Skeletal muscle cell (primary cell): ENCODE measurements at places on chromosomes 7 and 10.

GRCh38 chr10:29734962-29735627, 100.3 kb upstream of the SVIL start:
- no peak for DNase-seq

DNA sequence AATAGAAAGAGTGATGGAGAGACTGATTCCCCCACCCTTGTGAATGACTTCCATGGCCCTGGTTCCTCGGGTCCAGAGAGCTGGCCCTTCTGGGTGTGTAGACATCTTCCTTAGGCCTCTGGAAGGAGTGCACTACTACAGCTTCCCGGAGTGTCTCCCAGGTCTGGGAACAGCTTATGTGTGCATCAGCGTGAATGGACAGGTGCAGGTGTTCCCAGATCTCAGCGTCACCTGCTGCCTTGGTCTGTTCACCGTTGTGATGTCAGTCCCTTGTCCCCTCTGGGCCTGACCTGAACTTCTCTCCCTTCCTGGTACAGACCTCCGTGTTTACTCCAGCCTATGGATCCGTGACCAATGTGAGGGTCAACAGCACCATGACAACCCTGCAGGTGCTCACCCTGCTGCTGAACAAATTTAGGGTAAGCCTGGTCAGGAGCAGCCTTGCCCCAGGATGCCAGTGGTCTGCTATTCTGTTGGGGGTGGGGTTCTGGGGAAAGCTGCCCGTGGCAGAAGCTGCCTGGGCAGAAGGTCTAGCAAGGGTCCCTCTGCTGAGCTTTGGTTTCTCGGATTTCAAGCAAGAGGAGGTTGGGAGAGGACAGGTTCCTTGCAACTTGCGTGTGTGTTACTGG, 10.5 kb upstream of the DEPP1 start:
- DNase-seq = no peak

- peak; percentile 75 for DNase-seq
These were observed 118.6 kb downstream of the PON1 start for GRCh38 chr7:95205665-95206225.

DNA sequence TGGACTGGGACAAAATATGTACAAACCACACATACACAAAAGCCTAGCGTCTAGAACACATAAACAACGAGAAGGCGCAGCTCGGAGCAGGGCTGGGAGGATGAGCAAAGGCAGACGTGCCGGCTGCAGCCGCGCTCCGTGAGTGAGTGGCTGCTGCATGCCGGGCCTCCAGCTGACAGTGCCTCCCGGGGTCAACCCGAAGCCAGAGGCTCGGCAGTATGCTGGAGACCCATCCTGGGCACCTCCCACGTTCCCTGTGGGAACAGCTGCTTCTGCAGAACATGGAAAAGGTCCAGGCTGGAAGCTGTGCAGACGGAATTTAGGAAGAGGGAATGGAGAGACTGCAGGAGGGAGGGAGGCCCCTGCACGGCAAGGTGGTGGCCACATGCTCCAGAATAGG, 3.6 kb upstream of the GPR146 start:
- peak; percentile 45 for DNase-seq

DNA sequence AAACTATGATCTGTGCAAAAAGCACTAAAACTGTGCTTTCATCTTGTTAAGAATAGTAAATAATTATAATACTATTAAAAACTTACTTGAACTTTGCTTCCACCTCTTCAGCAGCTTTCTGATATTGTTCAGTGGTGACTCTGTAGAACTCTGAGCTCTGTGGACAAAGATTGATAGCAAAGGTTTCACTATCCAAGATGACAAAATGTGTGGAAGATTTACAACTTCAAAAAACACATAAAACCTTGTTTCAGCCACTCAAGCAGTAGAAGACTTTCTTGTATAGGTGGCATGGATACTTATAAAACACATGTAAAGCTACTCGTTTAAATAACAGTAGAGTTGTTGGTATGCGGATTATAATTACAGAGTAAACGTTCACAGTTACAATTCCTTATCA, 243.6 kb downstream of the CHCHD3 start:
- DNase-seq = no peak

GRCh38 chr10:111108441-111108840, 31.6 kb downstream of the ADRA2A start:
- no peak for DNase-seq

- no peak for DNase-seq
These were observed 136.4 kb upstream of the PRKCQ start for GRCh38 chr10:6716516-6716915.

DNA sequence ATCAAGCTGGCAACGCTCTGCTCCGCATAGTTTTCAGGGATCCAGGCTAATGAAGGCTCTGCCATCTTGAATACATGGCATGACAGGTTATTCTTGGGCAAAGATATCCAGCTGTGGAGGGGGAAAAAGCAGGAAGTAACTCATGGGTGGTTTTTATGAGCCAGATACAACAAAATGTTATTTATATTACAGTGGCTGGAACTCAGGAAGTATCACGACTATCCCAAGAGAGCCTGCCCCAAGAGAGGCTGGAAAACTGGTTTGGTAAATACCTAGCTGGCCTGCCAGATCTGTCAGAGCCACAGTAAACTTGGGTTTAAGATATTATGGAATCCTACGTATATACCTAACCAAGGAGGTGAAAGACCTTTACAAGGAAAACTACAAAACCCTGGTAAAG, 462.8 kb upstream of the ANKRD30A start:
- no peak for DNase-seq

- no peak for DNase-seq
These were observed 218.6 kb downstream of the ZNF33B start for GRCh38 chr10:42419789-42420188.

DNA sequence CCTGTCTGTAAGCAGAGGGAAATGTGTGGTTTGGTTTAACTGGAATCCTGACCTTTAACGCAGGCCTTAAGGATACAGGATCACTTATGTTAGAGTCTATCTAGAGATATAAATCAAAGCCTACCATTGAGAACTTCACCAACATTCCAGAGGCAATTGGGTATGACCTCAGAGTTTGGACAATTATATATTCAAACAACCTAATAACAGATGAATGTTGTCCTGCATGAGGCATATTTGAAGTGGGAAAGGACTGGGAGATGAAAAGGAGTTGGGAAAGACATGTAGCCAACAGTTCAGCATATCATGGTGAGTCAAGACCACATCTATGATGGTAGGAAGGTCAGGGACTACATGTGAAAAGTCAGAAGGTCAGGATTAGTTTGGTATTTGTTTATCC, 274.2 kb downstream of the DOCK4 start:
- DNase-seq = no peak

DNA sequence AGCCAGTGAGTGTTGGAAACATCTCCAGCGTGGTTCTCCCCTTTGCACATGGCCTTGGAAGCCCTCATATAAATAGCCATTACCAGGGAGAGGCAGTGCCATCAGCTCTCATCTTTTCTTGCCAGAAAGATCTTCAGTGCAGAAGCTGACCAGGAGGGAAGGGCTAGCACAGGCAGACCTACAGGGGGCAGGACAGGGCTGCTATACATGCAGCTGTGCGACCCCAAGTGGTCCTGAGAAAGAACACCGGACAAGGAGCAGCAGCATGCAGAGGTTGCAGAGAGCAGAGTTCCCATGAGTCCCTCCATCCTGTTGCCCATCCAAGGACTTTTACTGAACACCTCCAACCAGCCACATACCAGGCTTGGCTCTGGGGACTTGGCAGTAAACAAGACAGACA, 17.1 kb downstream of the GRID1 start:
- no peak for DNase-seq

- DNase-seq = no peak
These were observed 313.4 kb downstream of the GPR37 start for GRCh38 chr7:124452186-124452585.

DNA sequence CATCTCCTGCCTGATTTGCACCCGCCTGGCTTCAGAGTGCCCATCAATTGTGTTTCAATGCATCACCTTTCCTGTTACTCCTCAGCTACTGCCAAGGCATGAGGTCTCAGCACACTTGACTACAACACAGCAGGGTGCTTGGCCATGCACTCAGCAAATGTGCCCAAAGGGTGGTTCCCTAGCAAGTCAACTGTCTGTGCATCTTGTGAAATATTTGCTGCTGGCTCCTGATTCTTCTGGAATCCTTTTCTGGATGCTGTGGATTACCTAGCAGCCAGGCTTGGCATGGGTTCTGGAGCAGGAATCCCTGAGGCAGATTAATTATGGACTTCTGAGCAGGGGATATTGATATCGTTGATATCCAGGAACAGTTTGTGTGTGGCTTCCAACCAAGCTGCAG, 662.6 kb upstream of the MGMT start:
- DNase-seq = no peak

GRCh38 chr7:7183838-7184463, 1.6 kb downstream of the C1GALT1 start:
- DNase-seq = no peak

DNA sequence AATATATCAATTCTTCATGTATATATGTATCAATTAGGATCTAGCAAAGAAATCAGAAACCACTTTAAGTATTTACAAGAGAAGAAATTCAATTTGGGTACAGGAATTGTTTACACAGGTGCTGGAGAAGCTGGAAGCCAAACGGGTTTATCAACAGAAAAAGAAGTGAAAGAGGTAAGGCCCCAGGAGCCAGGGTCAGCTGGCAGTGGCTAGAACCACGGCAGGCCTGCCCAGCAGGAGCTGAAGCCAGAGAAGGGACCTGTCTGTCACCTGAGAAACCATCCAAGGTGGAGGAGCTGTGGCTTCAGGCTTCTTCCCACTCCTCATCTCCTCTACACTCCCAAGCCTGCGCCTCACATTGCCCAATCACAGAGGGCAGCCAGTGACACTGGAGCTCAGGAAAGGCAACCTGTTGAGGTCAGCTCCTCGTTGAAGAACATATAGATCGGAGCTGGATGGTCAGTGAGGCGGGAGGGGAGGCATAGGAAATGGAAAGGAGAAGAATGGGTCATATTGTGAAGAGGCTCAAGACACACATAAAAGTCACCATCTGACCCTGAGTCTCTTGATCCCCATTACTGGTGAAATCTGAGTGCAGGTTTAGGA, 182.6 kb downstream of the REEP3 start:
- no peak for DNase-seq

DNA sequence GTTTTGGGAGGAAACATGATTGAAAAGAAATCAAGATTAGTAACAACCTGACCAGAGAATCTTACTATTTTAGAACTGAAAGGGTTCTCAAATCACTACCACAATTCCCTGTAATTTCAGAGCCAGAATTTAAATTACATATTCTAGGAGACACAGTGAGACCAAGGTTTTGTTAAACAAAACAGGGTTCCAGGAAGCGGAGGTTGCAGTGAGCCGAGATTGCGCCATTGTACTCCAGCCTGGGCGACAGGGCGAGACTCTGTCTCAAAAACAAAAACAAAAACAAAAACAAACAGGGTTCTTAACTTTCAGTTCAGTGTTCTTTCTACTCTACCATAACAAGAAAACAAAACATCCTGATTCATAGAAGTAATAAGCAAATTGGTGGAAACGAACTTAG, 57.6 kb downstream of the SNX13 start:
- no peak for DNase-seq

GRCh38 chr7:107254398-107254985, 85.7 kb downstream of the HBP1 start:
- no peak for DNase-seq

- no peak for DNase-seq
These were observed 16.5 kb downstream of the ATE1 start for GRCh38 chr10:121911421-121911697.

- no peak for DNase-seq
These were observed 382.5 kb upstream of the SORCS1 start for GRCh38 chr10:107546986-107547385.

DNA sequence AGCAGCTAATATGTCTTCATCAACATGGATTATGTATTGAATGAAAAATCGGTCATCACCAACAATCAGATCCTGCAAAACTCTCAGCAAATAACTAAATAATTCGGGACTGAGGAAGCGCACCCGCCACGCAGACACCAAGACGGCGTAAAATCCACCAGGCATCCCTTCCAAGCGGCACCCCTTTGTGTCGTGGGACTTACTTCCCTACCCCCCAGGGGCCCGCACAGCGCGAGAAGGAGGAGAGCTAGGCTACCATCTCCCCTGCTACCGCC, 721 bp downstream of the ARL3 start:
- DNase-seq = no peak

DNA sequence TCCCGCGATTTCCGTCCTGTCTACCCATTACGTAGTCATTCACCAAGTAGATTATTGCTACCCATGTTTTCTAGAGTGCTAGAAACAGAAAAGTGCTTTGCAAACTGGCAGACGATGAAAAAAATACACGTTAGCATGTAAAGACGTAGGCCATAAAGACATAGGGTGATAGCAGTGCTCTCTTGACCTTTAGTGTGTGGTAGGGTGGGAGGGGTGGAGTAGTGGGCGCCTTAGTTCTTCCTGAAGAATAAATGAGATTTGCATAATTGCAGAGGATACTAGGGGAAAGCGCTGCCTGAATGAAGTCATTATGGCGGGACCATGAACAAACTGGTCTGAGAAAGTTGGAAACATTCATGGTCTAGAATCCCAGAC, 948 bp downstream of the ZNF485 start:
- no peak for DNase-seq

- DNase-seq = no peak
These were observed 55.9 kb upstream of the EMX2 start for GRCh38 chr10:117486606-117487005.

DNA sequence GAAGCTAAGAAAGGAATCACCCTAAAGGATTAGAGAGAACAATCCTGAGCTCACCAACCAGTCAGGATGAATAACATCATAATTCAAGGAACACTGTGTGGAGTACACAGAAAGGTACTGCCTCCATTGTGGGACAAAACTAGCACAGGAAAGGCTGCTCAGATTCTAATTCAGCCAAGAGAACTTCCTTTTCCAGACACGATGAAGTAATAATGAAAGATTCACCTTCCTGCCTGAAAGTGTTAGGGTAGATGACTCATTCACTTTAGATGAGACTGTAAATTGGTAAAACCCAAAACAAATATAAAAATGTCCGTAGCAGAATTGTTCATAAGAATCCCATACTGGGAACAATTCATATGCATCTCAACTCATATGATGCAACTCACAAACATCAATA, 167.2 kb downstream of the CDC14C start:
- DNase-seq = no peak

DNA sequence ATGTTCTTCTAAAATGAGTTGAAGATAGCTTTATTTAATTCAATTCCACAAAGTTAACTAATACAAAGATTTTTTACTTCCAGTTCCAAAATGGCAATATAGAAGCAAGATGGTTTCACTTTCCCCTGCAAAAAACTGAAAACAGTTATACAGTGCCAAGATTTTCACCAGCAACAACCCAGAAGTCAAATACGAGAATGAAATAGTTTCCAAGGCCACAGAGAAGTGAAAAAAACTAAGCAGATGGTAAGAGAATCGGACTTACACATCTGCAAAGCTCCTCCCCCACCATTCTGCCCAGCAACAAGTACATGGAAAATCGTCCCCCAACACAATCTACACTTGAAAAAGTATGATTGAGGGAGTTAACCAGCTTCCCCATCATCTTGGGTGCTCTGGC, 30.3 kb upstream of the KEL start:
- DNase-seq = no peak

- no peak for DNase-seq
These were observed 64.1 kb upstream of the GNA12 start for GRCh38 chr7:2908103-2908683.

GRCh38 chr7:4040109-4040928, 641.8 kb upstream of the FOXK1 start:
- no peak for DNase-seq

- DNase-seq = no peak
These were observed 1165.7 kb upstream of the AUTS2 start for GRCh38 chr7:68432585-68432984.
